ENCODE measurements at places on chromosomes 7 and 10.

DNA sequence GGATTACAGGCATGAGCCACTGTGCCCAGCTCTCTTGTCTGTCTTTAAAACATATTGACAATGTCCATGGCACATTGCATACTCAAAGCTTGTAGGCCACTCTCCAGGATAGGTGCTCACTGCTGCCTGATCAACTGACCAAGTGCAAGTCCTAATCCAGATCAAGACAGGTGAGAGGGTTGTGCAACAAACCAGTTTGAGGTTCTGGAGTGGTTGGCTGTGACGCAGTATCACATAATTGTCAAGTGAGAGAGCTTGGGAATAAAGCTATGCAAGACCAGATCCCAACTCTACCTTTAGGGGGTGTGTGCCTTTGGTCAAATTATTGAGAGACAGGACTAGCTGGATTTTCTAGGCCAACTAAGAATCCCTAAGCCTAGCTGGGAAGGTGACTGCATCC is 43.0 kb upstream of the OPN4 start:
- DNase-seq = no peak

- no peak for DNase-seq
These were observed 106.3 kb downstream of the WNT2 start for GRCh38 chr7:117216436-117217069.

DNA sequence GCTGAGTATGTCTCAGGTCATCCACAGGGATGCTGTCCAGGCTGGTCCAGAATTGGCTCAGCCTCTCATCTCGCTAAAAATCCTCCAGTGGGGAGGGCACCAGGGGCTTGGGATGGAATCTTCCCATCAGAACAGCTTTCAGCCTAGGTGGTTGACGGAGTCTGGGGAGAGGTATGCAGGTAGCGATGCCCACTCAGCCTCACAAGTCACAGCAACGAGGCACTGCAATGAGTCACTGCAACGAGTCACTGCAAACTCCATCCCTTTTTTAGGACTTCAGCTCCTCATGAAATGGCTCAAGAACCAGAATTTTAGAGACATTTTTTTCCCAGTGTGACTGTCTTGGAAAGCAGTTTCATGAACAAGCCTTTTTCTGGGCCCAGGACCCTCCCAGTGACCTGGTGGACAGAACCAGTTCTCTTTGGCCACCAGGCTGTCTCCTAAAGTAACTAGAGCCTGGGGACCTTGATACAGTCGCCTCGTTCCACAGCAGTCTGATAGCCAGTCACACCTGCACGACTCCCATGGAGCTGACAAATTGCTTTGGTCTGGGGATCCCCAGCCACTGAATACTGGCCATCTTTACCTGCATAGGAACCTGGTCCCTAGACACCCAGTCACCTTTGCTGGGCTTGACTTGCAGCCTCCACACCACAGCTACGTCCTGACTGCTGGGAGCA is 41.3 kb upstream of the PPP2R2D start:
- no peak for DNase-seq

DNA sequence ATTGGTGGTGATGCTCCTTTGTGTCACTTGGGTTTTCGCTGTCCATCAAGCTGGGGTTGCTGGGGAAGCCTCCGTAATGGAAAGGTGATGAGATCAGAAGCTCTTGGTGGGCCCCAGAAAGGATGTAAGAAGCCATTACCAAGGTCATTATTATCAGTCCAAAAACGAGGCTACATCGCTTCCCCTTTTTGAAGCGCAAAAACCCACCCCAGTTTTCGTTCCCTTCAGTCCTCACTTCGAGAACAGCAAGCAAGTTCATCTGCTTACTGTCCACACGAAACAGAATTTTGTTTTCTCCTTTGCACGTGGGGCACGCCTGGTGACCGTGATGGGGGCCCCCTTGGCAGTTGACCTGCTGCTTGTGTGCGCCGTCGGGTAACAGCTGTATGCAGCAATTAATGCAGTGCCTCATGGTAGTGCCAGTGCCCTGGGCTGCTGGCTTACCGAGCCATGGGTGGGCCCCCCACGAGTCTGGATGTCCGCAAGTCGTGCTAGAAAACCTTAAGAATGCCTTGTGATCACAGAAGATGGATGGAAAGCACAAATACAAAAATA is 47.5 kb downstream of the CHST15 start:
- DNase-seq = no peak

DNA sequence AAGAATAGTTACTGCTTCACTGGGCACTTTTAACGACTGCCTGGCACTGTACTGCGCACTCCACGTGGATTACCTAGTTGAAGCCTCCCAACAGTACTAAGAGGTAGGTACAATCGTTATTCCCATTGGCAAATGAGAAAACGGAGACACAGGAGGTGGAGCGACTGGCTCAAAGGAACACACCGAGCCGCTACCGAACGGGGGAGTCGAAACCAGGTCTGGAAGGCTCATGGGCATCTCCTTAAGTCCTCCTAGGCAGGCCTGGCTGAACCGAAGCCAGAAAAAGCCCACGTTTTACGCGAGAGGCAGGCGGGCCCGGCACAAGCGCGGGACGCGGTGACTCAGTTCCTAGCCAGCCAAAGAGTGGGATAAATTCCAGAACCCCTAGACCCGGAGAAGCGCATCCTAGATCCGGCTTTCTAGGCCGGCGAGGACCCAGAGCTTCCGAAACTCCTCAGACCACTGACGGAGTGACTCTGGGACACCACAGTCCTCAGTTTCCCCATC is 472 bp downstream of the PDAP1 start:
- peak; percentile 75 for DNase-seq

- no peak for DNase-seq
These were observed 132.3 kb upstream of the BMPER start for GRCh38 chr7:33773053-33773452.

GRCh38 chr7:151856098-151856497 is 20.8 kb downstream of the PRKAG2 start:
- no peak for DNase-seq

DNA sequence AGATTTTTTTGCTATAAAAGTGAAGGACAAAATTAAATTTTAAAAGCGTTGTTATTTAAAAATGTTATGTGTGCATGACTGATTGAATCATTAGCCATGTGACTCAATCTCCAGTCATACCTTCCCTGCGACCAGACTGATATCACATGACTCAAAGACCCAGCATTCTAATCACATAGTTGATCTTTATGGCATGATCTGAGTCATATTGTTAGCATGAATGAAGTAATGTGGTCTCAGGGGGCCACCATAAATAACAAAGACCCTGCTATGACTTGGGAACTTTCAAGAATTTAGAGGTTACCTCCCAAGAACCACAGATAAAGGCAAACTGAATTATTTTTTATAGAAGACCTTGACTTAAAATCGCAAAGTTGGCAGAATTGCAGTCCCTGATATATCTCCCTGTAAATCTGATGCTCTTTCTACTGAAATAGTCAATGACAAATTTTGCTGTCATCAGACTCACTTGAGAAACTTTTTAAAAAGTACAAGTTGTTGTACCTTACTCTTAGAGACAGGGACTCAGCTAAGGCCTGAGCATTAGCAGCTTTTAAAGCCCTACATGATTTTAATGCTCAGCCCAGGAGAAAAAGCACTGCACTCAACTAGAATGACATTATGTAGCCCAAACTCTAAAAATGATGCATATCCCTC is 717.3 kb downstream of the XPNPEP1 start:
- no peak for DNase-seq

- DNase-seq = no peak
These were observed 4.6 kb upstream of the SMARCD3 start for GRCh38 chr7:151252961-151253711.

DNA sequence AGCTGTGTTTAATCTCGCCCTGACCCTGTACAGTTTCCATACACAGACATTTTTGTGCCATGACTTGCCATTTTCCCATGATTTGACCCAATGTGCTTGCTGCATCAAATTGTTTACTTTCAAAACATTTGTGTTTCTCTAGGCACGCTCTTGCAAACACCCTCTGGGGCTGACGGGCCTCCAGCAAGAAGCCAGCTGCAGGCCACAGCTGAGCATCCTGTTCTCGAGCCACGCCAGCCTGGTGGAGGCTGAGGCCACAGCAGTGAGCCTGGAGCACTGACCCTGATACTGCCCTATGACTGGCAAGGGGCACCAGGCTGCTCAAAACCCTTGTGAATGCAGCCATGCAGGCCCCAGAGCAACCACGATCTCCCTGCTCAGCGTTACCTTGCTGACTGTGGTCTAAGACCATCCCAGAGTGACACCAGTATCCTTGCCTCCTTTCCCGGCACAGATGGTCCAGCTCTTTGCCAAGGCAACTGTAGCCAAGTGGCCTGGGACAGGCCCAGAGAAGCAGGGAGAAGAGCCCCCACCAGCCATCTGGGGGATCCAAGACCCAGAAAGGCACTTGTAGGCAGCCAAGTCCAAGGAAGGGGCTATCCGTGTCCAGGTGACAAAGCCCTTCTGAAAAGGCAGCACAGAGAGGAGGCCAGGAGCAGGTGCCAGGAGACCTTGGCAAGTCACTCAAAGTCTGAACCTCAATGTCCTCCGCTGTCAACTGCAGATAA is 78.5 kb downstream of the OAT start:
- DNase-seq = peak; percentile 38

GRCh38 chr7:47328392-47329319 is 253.3 kb downstream of the TNS3 start:
- no peak for DNase-seq

DNA sequence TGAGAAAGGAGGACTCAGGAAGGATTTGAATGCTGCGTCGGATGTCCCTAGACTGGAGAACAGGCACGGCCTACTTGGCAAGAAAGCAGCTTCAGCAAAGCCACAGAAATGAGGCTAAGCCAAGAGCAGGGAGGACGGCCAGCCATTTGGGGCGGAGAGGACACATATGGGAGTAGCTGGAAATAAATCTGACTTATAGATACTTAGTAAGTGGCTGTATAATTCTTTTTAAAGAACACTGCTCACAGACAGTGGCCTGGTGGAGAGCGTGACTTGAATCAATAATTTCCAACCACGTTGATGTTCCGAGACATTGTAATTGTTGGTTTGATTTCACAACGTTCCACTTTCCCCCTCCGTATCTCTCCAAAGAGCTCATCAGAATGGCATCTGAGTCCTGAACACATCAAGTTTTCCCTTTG is 67.7 kb upstream of the JCAD start:
- DNase-seq = no peak

DNA sequence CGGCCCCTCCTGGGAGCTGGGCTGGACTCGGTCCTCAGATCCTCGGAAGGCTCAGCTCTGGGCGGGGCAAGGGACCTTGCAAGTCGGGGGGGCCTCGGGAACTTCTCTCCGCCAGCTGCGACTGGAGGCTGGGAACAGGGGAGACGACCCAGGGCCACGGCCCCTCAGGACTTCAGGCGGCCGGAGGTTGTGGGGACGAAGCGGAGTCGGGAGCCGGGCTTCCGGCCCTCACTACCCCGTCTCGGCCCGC is 2.6 kb downstream of the ADIRF start:
- no peak for DNase-seq

DNA sequence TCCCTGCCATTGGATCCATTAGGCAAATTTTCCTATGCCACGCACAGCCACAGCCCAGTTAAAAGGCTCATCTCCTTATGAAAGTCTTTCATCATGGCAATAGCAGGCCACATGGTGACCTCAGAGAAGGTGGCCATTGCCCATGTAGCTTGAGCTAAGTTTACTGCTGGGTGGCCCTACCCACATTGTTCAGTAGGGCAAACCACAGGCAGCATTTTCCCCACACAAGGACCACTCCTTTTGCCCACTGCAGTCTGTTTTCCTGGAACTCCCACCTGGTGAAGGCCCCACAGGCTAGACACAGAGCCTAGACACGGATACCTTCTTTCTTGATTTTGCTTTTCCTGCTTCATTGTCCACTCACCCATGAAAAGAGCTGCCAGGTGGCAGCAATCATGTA is 101.5 kb upstream of the NPVF start:
- no peak for DNase-seq

DNA sequence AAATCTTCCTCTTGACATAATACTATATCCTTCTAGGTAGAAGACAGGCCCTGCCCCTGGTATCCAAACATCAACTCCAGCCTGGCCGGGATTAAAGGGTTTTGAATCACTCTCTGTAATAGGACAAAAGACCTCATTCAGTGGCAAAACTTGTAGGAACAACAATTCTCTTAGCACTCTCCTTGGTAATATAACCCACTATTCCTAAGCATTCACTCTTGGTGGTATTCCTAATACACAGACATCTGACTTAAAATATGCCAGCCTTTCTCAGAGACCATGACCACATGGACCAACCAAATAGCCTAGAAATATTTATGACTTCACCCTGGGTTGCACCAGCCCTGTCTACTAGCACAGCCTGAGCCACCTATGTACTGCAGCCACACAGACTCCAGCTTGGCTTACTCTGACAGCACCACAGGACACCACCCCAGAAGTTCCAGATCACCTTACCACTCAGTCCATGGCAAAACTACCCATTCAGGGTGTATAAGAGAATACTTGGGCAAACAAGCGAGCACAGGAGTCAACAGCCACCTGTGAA is 244.9 kb upstream of the NEBL start:
- no peak for DNase-seq

- DNase-seq = no peak
These were observed 102.0 kb upstream of the FOXP2 start for GRCh38 chr7:114312649-114313048.

DNA sequence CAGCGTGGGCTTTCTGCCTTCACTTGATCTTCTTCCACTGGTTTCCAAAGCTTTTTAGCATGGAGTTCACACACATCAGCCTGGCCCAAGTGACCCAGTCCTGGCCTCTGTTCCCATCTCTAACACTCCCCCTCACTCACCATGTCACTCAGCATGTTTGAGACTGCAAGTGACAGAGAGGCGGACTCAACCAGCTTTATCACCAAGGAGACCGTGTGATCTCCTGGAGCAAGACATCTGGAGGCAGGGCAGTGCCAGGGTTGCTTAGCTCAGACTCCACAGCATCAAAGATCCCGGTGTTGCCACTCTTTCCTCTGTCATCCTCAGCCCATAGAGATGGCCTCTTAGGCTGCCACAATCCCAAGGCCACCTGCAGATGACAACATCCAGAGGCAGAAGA is 39.4 kb downstream of the FAM241B start:
- no peak for DNase-seq

- DNase-seq = no peak
These were observed 13.9 kb downstream of the FKBP6 start for GRCh38 chr7:73341877-73342276.

DNA sequence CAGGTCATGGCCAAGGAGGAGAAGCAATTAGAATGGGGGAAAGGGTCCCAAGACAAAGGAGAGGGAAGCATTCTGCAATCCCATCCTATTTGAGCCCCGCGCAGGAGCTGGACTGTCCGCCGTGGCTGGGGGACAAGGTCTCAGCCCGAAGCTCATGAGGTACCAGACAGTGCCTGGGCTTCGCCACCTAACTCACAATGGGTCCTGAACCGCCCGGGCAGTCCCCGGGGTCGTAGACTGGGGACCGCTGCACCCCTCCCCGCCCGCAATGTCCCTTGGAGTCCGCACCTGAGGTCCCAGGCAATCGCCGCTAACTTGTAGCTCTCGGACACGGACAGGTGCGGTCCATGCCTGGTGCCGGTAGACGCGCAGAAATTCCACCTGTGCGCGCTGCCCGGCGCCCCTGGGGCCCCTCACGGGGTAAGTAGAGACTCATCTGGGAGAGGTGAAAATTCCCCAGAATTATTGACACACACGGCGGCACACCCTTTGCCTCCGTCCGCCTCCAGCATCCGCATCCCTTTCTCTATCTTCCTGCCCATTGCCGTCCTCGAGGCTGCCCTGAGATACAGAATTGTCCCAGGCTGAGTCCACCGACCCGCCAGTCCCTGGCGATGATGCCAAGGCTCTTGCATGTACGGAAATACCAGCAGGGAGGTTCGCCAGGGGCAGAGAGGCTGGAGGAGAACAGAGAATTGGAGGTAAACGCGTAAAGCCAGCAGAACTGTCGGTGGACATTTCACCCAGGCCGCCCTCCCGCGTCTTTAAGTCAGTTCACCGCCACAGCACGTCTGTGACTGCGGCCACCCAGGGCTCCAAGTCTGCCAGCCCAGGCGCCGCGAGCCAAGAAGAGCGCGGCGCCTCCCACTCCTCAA is 1.8 kb downstream of the CHRM2 start:
- no peak for DNase-seq

Data from dorsolateral prefrontal cortex (tissue), 122 donors.